ENCODE measurements at places on chromosomes 2 and 18.

DNA sequence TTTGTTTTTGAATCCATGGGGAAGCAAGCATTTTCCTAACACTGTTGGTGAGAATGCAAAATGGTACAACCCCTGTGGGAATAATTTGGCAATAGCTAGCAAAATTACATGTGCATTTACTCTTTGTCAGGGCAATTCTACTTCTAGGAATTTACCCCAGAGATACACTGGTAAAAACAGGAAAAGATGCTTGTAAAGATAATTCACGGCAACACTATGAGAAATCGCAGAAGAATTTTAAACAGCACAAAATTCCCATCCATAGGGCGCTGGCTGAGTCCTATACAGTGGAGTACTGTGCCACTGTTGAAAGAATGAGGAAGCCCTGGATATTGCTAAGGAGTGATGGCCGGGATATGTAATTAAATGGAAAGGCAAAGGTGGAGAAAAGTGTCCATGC lies 75.8 kb downstream of the DGKD start:
- no peak for DNase-seq

DNA sequence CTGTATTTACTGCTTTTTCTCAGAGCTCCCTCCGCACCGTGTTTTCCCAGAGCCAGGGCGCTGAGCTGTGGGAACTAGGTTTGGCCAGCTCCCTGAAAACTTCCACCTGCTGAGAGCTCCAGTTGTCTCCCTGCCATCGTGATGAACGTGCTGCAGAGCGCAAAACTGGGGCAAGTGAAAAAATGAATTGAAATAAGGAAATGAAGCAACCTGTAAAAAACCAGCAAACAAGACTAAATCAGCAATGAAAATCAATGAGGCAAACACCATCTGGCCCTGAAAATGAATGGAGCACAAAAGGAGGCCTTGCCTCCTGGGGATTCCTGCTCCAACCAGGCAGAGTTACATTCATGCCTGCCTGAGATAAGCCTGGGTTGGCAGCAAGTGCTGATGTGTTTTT lies 129.9 kb downstream of the MARCHF4 start:
- DNase-seq, result no peak

DNA sequence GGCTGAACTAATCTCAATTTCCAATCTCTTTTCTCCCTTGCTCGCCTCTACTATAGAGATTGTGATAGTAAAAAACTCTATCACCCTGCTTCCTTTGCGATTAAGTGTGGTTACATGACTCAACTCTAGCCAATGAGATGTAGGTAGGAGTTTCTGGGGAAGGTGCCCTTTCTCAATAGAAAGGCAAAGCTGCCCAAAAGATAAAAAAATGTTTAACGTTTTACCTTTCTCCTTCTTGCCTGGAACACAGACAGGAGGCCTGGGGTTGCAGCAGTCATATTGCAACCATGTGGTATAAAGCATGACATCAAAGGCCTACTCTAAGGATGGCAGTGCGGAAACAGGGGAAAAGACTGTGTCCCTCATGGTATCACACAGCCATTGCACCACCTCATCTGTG lies 31.5 kb downstream of the TMEM37 start:
- DNase-seq, result no peak

DNA sequence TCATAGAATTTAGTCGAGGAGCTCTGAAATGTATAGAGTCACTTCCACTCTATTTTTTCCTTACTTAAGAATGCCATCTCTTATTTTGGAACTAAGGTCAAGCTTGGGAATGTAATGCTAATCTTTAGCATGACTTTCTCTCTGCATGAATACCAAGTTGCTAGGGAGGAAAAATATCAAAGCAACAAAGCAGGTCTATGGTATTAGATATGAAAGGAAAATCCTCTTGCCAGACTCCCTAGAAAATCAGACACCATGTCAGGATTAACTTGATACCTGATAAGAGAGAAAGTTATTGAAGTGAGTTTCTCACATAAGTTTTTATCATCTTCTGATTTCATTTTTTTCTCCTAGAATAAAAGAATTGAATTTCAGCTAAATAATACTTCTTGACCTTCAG lies 341.7 kb upstream of the ZNF804A start:
- DNase-seq, result no peak

GRCh38 chr2:75505012-75505411 lies 55.7 kb downstream of the EVA1A start:
- DNase-seq, result no peak

DNA sequence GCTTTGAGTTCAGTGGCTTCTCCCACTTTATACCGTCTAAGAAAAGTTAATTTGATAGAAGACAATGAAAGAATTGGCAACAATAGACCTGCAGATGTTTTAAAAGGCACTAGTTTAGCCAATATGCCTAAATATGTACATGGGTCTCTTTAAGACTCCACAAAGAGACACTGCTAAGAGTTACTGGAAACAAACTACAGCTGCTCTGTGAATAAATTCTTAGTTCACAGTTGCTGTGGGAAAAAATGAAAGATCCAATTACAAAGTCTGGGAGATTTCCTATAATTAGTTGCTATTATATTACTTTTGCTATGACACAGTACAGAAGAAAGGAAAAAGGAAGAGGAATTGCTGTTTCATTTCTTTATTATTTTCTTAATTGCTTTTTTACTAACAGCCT lies 34.3 kb downstream of the SCN9A start:
- no peak for DNase-seq

GRCh38 chr18:79715280-79715679 lies 35.7 kb downstream of the CTDP1 start:
- DNase-seq, result no peak

DNA sequence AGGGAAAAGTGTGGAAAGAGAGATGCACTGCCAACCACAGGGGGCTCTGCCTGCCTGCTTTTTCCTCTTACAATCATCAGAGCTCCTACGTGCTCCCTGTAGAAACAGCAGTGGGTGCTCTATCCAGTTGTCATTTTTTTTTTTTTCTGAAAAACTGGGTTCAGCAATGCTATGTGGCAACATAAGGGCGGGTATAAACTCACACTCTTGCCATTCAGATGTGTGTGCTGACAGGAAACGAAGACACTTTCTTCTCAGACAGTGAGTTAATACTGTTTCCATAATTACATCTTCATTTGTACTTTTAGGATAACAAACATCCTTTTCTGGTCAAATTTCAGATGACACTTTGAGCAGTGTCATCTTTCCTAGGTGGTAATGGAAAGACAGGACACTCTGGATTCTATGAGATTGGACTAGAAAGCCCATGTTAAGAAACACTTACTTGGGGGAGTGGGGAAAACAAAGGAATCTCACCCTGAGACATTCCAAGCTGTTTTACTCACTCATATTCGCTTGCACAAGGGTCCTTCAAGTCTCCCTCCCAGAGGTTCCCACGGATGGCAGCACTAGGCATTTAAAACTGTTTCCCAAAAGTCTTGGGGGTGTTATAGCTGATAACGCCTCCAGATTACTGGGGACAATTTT lies 41.3 kb downstream of the CCDC93 start:
- DNase-seq, result no peak

- no peak for DNase-seq
These were observed 160.4 kb downstream of the ASB1 start for GRCh38 chr2:238586931-238587775.

- DNase-seq, result no peak
These were observed 66.8 kb downstream of the ABCA12 start for GRCh38 chr2:215071676-215072075.

- no peak for DNase-seq
These were observed 24.6 kb downstream of the CCDC195 start for GRCh38 chr2:224691563-224691962.

GRCh38 chr2:226716126-226716525 lies 83.5 kb downstream of the IRS1 start:
- no peak for DNase-seq
